RCC 7860 (cell line): ENCODE measurements at places on chromosomes 12 and 14.

GRCh38 chr12:132561427-132562156 lies 48.8 kb downstream of the LRCOL1 start:
- no peak for DNase-seq

GRCh38 chr12:74747305-74747704 lies 209.7 kb downstream of the ATXN7L3B start:
- DNase-seq = no peak

DNA sequence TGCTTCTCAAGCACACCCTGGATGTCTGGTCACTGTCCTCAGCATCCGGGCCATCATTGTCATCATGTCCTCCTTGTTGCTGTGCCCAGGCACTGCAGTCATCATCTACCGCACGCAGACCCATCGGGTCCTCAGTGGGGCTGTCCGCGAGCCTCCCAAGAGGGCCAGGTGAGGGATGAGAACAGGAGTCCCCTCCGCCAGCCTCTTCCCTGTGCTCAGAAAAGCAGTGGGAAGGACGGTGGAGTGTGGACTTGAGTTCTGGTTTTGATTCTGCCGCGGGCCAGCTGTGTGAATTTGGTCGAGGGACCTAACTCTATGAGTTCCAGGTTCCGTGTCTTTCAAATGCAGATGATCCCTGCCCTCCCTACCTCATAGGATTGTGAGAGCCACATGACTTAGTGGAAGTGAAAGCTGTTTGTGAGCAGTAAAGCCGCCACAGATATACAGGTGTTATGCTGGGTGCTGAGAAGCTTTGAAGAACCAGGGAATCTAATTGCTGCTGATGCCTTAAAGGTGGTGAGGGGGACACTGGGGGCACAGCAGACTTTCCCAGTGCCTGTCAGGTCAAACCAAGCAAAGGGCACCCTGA lies 122.9 kb upstream of the RAP1B start:
- DNase-seq = no peak

DNA sequence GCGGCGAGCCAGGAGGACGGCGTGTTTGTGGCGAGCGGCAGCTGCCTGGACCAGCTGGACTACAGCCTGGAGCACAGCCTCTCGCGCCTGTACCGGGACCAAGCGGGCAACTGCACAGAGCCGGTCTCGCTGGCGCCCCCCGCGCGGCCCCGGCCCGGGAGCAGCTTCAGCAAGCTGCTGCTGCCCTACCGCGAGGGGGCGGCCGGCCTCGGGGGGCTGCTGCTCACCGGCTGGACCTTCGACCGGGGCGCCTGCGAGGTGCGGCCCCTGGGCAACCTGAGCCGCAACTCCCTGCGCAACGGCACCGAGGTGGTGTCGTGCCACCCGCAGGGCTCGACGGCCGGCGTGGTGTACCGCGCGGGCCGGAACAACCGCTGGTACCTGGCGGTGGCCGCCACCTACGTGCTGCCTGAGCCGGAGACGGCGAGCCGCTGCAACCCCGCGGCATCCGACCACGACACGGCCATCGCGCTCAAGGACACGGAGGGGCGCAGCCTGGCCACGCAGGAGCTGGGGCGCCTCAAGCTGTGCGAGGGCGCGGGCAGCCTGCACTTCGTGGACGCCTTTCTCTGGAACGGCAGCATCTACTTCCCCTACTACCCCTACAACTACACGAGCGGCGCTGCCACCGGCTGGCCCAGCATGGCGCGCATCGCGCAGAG lies 873 bp downstream of the PLXNC1 start:
- no peak for DNase-seq

GRCh38 chr12:15855646-15856045 lies 26.5 kb upstream of the STRAP start:
- no peak for DNase-seq

DNA sequence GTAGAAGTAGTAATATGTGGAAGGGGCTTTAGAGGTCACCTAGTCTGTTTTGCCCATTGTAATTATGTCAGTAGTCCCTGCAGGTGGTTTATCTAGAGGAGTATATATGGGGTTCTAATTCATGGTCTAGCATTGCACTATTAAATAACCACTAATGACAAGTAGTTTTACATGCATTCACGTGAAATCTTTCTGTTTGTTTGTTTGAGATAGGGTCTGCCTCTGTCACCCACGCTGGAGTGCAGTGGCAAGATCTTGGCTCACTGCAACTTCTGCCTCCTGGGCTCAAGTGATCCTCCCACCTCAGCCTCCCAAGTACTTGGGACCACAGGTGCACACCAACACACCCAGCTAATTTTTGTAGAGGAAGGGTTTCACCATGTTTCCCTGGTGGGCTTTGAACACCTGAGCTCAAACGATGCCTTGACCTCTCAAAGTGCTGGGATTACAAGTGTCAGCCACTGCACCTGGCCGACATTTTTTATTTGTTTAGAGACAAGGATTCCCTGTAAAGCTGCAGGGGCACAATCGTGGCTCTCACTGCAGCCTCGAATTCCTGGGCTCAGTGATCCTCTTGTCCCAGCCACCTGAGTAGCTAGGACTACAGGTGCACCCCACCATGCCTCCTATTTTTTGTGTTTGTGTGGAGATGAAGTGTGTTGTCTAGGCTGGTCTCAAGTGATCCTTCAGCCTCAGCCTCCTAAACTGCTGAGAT lies 12.0 kb upstream of the PSEN1 start:
- DNase-seq = no peak

GRCh38 chr12:125577334-125577733 lies 512.1 kb downstream of the AACS start:
- DNase-seq = no peak

DNA sequence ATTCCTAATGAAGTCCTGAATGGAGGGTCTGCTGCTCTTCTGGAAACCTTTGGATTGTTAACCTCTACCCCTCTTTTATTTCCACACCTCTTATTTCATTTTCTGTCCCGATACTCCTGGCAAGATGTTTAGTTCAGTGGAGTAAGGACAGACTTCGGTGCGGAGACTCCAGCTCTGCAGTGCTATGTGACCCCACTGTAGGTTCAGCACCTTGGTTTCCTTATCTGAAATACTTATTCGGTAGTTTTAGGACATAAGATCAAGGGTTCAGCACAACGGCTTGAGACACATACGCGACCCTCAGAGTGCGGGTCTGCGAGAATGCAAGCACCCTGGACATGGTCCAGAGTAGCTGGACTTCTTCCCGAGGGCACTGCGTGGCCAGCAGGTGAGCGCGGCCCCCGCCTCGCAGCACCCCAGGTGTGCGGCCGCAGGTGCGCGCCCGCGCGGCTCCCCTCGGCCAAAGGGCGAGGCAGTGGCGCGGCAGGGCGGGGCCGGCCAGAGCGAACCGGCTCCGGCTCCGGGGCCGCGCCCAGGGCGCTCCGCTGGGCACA lies 465 bp upstream of the FGD4 start:
- no peak for DNase-seq

DNA sequence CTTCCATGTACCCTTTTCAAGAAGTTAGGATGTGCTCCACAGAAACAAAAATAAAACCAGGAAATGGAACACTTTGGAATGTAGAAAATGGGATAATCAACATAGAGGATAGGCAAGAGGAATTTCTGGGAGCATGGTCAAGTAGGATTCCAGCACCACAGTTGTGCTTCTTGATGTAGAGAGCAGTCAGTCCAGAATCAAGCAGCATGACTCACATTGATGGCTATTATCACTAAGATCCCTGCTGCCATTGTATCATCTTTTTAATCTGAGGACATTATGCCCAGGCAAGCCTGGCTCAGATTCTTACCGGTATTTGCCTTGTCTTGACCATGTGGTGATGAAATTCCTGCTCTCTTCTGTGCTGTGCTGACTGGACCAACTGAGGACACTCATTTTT lies 5.7 kb downstream of the ETFRF1 start:
- peak; percentile 26 for DNase-seq

DNA sequence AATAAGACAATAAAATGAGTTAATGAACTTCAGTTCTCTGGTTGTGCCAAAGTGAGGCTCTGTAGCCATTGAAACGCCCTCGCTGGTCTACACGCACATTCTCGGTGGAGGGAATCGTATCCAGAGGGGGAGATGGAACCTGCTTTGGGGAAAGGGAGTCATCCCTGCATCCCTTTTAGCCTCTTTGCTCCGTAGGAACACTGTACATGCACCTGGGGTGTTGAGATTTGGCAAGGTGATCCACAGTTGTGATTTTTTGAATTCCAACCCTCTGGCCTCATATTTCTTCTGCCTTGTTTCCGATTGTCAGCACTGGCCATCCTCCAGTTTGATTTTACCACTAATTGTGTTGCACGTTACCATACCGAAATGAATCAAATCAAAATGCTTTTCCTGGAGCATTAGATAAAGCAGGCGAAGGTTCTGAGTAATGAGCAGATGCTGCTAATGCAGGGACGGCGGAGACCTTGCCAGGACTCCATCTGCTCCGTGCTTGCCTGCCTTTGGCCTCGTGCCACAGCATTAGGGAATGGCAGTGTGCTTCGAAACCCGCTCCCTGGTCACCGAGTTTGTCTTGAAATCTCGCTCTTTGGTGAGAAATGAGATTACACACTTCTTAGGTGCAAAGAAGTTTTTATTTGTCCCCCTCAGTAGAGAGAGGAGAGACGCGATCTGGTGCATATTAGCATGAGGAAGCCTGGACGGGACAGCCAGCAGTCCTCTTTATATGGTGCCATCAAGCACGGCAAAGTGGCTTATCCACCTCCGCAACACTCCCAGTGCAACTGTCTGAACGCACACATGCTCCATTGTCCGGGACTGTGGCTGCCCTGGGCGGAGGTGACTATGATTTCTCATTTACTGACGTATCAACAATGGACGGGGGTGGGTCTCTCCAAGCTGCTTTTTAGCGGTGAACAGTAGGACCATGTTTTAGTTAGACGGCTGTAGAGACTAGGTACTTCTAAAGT lies 59.1 kb downstream of the FBXW8 start:
- no peak for DNase-seq

DNA sequence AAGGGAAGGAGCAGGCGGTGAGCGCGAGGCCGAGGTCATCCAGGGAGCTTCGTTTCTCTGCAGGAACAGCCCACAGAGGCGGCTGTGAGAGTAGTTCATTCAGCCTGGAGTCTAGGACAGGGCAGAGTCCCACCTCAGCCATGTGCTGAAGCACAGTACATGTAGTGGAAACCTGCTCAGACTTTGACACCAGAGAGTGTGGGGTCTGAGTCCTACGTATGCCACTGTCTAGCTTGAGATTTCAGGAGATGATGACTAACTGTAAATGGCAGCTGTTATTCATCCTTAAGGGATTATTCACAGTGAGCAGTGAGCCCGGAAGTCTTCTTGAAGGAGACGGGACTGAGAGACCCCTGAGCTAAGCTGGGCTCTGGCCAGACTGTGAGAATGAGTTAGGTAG lies 938 bp upstream of the SLC6A13 start:
- peak; percentile 33 for DNase-seq

GRCh38 chr14:77523109-77523508 lies 24.5 kb upstream of the ISM2 start:
- no peak for DNase-seq

- no peak for DNase-seq
Measured at GRCh38 chr12:99029511-99030271, 384.6 kb downstream of the APAF1 start.

DNA sequence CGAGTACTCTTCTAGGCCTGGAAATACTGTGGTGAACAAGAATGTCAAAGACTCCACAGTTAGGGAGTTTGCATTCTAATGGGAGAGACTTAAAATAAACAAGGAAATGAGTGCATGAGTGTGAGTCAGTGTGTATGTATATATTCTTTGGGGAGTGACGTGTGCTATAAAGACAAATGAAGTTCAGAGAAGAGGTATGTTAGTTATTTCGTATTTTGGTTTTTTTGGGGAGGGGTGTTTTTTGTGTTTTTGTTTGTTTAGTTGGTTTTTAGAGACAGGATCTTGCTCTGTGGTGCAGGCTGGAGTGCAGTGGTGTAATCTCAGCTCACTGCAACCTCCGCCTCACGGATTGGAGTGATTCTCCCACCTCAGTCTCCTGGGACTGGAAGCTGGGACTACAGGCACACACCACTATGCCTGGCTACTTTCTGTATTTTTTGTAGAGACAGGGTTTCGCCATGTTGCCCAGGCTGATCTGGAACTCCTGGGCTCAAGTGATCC lies 74.3 kb downstream of the SRGAP1 start:
- DNase-seq = peak; percentile 83

DNA sequence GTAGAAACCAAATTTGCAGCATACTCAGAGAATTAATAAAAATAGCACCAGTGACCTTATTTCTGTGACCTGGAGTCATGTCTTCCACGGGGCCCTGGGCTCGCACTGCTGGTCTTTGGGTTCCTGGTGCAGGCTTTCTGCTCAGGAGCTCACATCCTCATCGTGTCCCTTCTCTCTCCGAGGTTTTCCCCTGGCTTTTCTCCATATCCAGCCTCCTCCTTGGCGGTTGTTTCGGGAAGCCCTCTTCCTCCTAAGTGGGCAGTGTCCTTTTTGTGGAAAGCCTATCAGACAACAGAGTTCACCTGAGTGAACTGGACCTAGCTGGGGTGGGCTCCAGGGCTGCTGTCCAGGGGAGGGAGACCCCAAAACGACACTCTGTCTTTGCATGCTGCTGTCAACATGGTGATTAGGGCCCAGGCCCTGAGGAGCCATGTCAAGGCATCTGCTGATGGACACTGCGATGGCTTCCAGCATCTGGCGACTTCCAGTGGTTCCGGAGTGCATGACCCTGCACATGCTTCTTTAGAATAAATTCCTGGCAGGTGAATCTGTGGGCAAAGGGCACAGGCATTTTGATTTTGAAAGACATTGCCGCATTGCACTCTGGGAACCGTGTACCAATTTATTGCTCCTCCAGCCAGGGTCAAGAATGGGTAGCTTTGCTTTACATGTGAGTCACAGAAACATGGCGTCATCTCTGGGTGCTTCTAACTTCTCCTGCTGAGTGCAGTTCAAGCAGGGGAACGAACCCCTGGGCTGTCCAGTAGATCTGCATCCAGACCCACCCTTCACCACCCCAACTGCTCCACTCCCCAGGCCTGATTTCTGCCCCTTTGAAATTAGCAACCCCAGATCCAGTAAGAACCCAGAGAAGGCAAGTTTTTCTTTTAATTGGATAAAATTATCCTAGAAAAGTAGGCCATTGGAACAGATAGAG lies 136.8 kb downstream of the ADGRD1 start:
- DNase-seq = no peak

GRCh38 chr12:28973491-28973890 lies 175.6 kb upstream of the FAR2 start:
- DNase-seq = no peak

DNA sequence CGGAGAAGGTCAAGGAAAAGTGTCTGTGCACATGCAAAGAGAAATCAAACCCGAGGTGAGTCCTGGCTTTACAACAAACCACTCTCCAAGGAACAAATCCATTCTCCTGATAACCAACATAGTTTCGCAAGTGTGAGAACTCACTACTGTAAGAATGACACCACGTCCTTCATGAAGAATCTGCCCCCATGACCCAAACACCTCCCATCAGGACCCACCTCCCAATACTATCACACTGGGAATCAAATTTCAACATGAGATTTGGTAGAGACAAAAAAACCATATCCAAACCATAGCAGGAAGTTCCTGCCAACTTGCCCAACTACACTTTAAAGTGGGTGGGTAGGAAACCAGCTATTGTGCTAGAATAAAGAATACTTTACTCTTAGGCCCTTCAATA lies 2.4 kb upstream of the ERC1 start:
- DNase-seq = no peak

- DNase-seq = no peak
Measured at GRCh38 chr12:116662612-116663144, 75.2 kb downstream of the SPRING1 start.

GRCh38 chr14:74965486-74966153 lies 10.2 kb upstream of the PGF start:
- DNase-seq = peak; percentile 5
